ENCODE measurements at places on chromosomes 12 and 14.

DNA sequence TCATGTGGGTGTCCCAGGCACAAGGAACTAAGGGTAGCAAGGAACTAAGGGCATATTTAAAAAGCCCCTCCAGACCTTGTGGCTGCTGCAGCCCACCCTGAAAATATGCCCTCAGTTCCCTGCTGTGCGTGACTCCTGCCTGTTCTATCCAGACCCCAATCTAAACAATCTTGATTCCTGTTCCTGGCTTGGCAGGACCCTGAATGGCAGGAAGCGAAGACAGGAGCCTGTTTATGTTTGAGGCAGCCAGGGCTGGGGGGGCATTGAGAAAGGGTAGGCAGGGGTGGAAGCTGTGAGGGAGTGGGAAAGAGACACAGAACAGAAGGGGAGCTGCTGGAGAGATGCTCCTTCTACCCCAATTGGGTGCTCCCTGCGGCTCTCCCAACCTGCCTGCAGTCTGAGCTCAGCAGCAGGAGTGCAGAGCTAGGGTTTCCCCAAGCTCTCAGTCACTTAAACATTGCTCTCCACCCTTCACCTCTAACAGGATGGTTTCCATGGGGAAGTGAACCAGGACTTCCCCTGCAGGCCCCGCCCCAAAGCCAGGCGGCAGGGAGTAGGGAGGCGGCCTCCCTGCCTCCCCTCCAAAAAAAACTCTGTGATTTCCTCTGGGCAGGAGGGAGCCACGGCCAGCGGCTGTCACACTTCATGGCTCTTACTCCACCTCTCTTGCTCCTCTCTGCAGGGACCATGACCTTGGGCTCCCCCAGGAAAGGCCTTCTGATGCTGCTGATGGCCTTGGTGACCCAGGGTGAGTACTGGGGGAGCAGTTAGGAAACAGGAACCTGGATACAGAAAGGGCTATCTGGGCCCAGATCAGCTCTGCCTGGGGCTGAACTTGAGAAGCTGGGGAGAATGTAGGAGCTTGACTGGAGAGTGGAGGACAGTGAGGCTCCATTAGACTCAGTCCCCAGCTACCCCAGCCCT lies 4.7 kb downstream of the ACVRL1 start:
- peak; percentile 18 for DNase-seq

- DNase-seq = no peak
Measured at GRCh38 chr12:18130851-18131250, 40.9 kb upstream of the RERGL start.

GRCh38 chr14:77616133-77616453 lies 344 bp downstream of the SPTLC2 start:
- DNase-seq = peak; percentile 29

DNA sequence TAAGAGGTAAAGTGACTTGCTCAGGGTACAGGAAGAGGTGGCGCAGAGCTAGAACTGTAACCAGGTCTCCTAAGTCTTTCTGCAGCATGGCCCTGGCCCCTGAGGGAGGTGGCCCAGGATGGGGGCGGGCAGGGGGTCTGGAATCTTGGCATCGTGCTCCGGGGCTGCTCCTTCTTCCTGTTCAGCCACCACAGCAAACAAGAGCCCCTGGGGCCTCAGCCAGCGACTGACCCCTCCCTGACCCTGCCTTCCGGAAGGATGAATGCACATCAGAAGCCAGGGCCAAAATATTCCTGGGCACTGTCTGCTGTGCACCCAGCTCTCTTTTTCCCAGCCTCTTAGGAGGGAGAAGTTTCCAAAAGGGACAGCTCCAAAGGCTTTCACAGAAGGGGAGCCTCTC lies 242.8 kb downstream of the DPF3 start:
- no peak for DNase-seq

DNA sequence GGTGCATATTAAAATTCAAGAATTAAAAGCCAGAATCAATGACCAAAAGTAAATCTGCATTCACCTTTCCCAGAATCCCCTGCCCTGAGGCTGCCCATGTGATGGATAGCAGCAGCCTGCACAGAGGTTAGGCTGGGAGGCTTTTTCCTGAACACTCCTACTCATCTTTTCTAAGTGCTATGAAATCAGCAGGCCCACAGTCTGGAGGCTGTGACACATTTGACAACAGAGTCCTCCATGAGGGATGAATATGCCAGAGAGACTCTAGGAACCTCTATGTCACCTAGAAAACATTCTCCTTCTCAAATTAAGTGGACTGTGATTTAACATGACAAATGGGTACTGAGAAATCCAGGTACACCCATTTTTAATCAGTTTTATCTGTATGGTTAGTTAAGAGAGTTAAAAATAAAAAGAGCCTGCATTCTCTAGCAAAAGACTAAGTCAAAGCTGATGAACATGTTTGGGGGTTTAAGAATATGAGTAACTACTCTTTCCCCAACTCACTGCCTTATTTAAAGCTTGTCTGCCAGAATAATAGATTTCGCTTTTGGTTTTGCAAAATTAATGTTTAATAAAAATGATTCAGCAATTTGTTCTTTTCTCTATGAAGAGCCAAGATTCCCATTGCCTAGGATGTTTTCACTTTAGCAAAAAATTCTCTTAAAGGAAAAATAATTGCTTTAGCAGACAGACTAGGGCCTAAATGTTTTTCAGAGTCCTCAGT lies 115.0 kb downstream of the RTN1 start:
- DNase-seq = peak; percentile 18

DNA sequence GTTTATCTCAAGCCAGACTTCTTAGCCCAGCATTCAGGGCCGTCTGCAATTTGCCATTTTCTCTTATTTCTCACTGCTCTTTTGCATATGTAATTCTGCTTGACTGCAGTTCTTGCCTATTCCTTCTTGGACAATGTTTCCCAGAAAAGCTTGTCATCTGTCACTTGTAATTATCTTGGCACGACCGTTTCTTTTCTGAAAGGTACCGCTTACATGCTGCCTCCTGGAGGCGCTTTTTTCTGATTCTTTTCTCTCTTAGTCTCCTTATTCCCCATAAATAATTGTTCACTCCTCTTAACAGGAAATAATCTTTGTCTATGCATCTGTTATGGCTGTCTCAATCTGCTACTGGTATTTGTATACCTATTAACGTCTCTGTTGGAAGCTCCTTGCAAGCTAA lies 1.2 kb upstream of the ALDH1L2 start:
- DNase-seq = peak; percentile 22

DNA sequence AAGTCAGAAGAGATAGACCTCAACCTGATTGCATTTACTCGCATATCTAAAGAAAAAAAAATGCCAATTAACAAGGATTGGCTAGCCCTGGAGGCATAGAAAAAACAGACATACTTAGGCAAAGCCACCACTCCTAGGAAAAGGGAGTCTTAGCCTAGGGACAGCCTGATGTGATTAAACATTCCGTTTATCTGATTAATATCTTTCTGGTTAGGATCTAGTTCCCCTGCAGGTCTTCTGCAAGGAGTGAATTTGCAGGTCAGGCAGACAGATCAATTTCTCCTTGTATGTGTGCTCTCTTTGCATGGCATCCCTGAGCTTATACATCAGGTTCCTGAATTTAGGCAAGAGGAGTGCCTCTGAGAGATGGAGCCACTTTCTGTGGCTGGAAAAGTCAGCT lies 70.5 kb downstream of the ESRRB start:
- DNase-seq = no peak

- no peak for DNase-seq
Measured at GRCh38 chr12:132238488-132238854, 90.9 kb downstream of the GALNT9 start.

DNA sequence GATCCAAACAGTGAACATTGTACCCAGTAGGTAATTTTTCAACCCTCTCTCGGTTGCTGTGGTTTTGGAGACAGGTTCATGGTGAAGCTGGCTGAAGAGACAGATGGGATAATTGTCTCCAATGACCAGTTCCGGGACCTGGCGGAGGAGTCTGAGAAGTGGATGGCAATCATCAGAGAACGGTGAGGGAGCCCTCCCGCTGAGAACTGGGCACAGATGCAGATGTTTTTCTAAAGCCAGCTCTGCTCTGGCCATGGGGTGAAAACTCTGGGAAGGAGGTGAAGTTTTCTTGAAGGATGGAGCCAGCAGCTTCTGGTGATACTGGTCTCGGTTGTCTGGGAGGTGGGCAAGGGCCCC lies 6.2 kb downstream of the KHNYN start:
- DNase-seq = no peak

DNA sequence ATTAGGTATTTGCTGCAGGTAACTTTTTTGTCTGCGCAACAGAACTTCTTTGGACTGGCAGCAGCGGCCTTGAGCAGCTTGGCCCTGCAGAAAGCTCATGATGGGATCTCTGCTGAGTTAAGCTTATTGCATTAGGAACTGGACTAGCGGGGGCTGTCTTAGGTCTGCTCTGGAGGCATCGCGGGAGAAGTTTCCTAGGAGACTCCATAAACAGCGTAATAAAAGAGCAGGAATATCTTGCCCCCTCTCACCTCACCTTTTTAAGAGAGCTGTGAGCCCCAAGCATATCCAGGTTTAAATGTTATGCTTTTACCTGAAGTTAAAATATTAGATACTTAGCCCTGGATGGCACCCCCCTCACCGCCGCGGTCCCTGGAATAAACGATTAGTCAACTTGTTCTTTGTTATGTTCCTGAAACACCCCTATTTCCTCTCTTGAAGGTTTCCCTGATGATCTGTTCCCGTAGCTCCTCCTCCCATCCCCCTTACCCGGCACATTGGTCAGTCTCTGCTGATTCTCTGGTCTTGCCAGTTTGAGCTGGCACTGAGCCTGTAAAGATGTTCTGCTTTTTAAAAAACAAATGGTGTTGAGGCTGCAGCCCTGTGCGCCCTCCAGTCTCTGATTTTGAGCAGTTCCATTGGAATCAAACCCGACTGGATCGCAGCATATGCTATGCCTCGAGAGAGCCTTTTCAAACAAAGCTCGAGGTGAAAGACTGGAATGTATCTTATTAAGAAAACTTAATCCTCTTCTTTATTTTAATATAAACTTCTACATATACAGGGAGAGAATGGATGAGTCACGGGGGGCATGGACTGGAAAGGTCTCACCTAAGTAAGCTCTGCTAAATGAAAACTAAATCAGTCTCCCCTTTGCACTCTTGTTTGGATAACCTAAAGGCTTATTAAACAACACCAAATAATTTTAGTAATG lies 1.9 kb downstream of the MLXIP start:
- no peak for DNase-seq

GRCh38 chr14:104881369-104881979 lies 16.4 kb downstream of the CEP170B start:
- peak; percentile 96 for DNase-seq

DNA sequence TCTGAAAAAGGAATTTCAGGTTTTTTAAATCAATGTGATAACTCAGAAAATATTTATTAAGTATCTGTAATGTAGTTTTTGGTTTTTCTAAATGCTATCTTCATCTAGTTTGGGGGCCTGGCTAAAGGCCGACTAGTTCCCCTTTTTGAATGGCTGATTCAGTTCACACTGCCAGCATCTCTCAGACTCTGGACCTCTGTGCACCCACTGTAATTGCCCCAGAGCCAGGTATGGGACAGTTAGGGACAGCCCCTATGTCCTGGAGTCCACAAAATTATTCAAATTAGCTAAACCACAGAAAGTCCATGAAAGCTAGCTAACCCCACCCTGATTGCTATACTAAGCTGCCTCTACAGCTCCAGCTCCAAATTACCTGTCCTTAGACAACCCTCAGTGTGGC lies 49.1 kb upstream of the RGS6 start:
- no peak for DNase-seq

GRCh38 chr14:32366256-32366879 lies 37.3 kb downstream of the AKAP6 start:
- DNase-seq = no peak

GRCh38 chr14:76306131-76306530 lies 69.8 kb upstream of the ESRRB start:
- no peak for DNase-seq

- DNase-seq = peak; percentile 99
Measured at GRCh38 chr14:76919431-76920330, 93.5 kb downstream of the LRRC74A start.

DNA sequence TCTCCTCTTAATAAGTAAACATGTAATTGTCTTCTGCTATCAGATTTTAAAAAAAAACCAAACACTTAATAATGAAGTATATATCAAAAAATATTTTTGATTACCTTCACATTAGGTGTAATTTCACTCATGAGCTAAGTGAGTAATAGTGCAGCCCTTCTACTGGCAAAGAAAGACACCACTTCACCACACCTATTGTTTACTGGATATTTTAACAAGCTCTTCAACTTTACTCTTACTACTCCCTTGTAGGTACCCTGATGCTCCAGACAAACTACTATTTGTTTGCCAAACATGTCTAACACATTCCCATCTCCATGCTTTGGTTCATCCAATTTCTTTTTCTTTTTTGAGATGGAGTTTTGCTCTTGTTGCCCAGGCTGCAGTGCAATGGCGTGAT lies 36.9 kb upstream of the WDR89 start:
- DNase-seq = no peak

DNA sequence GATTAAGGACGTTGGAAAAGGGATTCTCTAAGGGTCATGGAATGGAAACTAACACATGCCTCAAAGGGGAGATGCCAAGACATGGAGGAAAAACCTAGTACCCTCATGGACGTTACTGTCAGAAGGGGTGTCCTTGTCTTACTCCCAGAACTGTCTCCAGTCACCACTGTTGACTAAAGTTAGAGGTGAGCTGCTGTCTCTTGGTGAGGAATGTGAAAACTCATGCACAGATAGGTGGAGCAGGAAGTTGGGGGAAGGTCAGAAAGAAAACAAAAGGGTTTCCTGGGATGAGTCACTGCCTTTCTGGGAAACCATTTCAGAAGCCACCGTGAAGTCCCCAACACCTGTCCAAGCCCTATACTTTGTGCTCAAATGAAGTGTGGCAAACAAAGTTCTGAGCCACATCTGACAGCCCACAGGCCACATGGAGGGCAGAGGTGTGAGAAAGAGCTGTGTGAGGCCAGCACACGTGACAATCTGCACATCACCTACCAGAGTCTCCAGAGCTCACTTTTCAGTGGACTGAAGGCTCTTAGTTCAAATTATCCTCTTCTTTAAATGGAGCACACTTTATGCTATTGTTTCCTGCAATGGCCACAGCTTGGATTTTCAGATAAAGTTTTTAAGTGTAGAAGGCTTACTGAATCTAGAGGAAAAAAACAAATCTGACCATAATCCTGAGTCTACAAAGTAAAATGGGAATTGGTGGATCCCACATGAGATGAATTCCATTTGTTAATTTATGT lies 92.9 kb upstream of the EGLN3 start:
- no peak for DNase-seq

- no peak for DNase-seq
Measured at GRCh38 chr14:63383776-63384367, 65.1 kb upstream of the GPHB5 start.

DNA sequence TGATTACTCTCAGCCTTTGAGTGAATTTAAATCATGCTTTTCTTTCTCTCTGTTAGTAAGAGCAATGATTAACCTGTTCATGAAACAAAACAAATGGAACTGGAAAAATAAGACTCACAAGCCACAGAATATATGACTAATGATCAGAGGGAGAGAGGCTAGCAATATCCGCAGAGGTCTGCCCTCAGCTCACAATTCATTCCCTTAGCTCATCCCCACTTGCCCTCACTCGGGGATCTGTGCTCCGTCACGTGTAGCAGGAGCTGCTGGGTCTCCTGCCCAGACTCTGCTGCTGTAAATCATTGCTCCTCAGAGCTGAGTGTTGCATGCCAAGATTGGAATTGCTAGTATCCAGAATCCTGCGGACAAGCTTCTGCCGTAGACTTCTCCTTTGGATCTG lies 53.1 kb upstream of the GNG2 start:
- DNase-seq = no peak

- DNase-seq = no peak
Measured at GRCh38 chr14:92962031-92962830, 39.3 kb downstream of the CHGA start.

Measured in NCI-H2171 treated with DMSO at 0.1 percent for 48 hours (cell line).